ENCODE measurements at places on chromosomes 5 and 9.

GRCh38 chr5:89929173-89929572 lies 480.4 kb downstream of the CETN3 start:
- DNase-seq, result no peak

DNA sequence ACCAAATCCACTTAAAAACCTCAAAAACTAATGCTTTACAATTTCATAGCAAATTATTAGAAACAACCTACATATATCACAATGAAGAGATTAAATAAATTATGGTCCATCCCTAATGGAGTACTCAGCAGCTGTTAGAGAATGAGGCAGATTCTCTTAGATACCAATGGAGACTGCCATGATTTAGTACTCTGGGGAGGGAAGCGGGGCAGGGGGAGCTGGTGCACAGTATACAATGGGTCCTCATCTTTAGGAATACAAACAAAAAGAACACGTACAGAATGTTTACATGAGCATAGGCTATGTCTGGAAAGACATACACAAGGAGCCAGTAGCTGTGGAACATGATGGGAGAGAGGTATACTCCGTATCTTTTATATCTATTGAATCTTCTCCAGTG lies 2.0 kb downstream of the LIFR start:
- no peak for DNase-seq

GRCh38 chr5:138466900-138467710 lies 1.8 kb downstream of the EGR1 start:
- no peak for DNase-seq

DNA sequence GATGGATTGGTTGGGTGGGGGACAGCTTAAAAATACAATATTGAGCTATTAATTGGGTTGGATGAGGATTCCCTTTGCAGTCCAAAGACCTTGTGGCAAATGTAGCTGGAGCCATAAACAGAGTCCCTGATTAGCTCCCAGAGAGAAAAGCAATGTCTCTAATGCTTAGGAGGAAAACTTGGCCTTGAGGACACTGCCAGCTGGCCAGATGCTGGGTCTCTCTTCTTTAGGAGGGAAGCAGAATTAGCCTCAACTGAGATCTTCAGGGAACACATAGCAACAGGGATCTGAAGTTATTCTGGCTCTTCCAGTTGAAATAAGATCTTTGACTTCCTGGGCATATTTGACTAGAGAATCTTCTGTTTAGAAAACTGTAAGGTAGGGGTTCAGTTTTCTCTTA lies 121.7 kb upstream of the WWC1 start:
- no peak for DNase-seq

DNA sequence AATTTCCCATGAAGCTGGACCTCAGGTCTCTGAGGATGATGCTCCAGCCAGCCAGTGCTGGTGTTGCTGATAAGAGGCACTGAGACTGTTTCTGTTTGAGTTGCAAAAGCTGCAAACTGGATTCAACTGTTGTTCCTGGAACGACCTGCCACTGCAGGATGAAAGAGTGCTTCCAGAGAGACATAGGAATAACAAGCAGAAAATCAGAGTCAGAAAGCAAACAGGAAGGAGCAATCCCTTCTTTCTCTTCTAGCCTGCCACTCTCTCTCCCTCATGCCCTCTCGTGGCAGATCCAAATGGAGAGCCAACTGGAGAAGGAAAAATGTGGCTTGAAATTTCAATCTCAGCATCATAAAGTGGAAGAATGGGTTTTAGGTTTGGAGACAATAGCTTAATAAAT lies 110.4 kb downstream of the STARD4 start:
- DNase-seq, result no peak

DNA sequence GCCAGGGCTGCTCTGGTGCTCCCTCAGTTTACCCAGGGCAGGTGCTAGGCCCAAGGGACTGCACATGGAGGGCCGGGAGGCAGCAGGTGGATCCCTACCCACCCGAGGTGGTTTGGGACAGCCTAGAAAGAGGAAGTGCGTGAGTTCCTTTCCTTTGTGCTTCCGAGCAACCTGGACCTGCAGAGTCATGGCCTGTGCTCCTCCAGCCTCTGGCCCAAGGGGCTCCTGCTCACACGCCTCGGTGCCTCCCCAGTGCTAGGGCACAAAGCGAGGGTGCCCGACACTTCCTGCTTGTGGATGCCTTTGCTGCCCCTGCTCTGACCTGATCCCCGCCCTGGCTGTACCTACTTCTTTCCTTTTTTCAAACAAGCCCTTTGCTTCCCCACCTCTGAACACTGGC lies 79.3 kb downstream of the RXRA start:
- no peak for DNase-seq

- no peak for DNase-seq
Measured at GRCh38 chr5:160887780-160888179, 35.8 kb upstream of the ATP10B start.

GRCh38 chr5:31213257-31213656 lies 19.8 kb downstream of the CDH6 start:
- DNase-seq, result no peak

DNA sequence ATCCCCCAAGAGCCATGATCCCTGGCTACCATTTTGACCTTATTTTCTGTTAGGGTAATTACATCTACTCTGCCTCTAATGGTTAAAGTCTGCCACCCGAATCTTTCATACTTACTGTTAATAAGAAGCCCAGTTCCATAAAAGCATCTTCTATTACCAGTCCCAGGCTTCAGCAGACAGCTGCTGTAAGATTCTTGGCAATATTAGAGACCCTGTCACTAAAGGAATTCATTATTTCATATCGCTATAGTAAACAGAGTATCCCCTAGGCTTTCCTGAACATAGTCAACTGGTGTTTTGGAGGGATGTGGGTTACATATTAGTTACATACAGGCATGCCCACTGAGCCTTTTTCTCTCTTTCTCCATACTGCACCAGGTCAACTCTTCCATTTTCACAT lies 608.7 kb upstream of the SEMA6A start:
- no peak for DNase-seq

DNA sequence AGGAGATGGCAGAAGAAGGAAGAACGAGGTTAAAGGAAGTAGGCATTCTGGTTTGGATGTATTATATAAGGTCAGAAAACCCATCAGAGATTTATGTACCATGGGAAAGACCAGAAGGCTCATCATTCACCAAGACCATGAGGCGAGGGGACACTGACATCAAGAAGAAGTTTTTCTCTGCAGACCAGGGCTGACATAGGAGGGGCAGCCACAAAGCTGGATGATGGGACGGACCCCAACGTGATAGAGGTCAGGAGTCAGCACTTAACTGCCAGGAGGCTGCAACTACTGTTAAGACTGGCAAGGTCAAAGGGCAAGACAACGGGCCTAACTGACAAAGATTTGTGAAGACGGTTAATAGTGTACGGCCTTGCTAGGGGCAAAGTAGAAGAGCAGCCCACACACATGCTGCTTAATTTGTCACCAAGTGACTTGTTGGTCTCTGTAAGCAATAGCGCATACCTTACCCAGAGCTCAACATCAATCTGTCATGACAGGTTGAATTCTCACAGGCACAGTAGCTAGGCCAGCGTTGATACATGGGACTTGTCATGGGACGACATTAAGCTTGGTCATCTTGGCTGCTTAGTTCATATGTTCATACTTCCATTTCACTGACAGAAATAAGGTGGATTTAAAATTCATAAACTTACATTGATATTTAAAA lies 579.7 kb upstream of the CDH10 start:
- DNase-seq, result no peak

- no peak for DNase-seq
Measured at GRCh38 chr5:180007582-180007981, 64.0 kb downstream of the RNF130 start.

DNA sequence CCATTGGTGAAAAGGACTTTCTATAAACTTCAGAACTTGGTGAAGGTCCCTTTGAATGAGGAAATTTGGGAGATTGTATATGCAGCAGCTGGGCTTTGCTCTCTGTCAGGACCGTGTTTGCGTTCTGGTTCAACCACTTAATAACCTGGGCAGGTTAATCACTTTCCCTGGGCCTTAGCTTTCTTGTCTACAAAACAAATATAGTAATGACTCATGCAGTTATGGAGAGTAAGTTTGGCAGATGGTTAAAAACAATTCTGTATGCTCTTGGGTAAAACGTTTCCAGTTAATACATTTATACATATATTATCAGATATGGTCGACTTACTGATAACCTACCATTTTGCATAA lies 197.0 kb downstream of the ARHGEF28 start:
- DNase-seq, result no peak

GRCh38 chr9:130124085-130124860 lies 47.9 kb upstream of the NCS1 start:
- DNase-seq, result no peak

- DNase-seq, result no peak
Measured at GRCh38 chr9:111158363-111158762, 120.1 kb upstream of the LPAR1 start.

- no peak for DNase-seq
Measured at GRCh38 chr9:104970271-104970987, 42.5 kb upstream of the ABCA1 start.

DNA sequence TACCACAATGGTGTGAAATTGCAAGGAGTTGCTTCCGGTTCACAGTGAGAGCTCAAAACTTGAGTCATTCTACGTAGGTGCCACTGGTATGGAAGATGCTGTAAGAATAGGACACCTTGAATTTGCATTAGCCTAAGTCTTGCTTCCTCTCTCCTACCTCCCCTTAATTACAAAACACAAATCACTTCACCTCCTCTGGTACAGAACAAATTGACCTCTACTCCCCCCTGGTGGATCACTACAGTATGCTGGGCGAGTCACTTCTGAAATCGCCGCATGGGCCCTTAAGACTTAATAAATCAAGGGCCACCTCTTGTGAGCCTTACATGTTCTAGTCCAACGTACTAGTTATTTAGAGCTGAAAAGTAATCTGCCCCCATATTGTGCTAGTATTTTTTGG lies 145.3 kb upstream of the SMARCA2 start:
- DNase-seq, result no peak

DNA sequence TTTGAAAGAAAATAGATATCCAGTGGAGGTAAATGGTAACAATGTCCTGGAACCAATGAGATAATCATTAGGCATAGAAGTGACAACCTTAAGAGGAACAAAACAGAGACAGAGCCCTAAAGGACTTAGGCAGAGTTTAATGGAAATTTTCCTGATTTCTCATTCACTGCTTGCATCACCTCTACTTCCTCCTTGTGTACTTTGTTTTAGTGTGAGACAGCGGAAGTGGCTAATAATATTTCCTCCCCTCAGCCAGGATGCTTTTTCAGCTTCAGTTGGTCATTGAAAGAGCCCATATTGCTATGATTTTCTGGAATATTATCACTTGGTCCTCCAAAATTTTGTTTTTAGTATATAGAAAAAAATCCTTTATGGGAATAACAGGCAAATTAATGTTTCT lies 153.4 kb upstream of the MPDZ start:
- no peak for DNase-seq

DNA sequence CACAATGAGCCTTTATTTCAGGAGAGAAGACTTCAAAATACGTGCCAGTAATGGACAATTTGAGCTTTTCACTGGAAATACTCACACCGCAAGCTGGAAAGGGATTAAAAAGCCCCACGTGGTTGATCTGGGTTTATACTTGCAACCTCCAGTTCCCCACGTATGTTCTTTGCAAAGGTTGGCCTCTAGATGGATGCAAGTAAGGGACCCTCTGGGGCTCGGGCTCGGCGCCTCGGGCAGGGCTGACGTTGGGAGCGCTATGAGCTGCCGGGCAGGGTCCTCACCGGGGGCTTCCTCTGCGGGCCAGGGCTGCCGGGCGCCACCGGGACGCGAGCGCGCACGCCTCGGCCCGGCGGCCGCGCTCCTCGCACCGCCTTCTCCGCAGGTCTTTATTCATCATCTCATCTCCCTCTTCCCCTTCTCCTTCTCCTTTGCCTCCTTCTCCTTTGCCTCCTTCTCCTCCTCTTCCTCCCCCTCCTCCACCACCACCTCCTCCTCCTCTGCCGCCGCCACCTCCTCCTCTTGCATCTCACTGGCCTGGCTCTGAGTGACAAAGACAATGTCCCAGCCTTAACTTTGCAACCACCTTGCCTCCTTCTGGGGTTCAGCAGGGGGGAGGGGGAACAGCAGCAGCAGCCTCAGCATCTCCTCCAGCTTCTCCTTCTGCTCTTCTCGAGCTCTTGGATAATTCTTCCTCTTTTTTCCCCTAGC lies 701 bp upstream of the ZNF462 start:
- no peak for DNase-seq

DNA sequence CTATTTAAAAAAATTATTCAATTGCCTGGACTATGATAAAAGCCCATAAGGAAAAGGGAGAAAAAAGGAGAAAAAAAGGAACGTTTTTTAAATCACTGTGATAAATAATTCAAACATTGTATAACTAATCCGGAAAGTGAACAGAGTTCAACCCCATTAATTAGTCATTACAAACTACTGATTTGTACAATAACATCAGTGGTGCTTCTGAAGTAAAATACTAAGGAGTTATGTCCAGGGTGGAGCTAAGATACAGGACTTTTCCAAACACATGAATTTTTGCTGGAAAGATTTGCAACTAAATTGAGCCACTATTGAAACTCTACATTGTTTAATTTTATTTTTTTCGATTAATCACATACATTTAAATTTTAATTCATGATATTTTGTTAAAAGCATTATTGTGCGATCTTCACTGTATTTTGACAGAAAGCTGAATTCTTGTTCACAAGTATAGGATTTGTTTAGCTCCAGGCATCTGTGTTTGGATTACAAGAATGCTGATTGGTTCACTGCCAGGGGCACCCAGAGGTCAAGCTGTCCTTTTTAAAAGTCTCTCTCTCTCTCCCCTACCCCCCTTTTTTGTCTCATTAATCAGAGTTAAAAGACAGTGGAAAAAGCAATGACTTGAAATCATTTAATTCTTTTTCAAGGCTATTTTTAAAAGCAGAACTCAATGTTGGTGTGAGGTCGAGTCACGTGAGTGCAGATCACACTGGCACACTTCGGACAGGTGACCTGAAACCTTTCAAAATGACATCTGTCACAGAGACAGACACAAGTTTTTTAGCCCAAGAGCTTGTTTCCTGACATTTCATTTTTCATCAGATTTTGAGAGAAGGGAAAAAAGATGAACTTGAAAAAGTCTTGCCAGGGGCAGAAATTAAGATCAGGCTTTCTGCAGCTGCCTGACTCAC lies 387.3 kb downstream of the NR2F1-AS1 start:
- no peak for DNase-seq

GRCh38 chr5:172902497-172903472 lies 56.4 kb upstream of the RPL26L1 start:
- DNase-seq, result no peak

DNA sequence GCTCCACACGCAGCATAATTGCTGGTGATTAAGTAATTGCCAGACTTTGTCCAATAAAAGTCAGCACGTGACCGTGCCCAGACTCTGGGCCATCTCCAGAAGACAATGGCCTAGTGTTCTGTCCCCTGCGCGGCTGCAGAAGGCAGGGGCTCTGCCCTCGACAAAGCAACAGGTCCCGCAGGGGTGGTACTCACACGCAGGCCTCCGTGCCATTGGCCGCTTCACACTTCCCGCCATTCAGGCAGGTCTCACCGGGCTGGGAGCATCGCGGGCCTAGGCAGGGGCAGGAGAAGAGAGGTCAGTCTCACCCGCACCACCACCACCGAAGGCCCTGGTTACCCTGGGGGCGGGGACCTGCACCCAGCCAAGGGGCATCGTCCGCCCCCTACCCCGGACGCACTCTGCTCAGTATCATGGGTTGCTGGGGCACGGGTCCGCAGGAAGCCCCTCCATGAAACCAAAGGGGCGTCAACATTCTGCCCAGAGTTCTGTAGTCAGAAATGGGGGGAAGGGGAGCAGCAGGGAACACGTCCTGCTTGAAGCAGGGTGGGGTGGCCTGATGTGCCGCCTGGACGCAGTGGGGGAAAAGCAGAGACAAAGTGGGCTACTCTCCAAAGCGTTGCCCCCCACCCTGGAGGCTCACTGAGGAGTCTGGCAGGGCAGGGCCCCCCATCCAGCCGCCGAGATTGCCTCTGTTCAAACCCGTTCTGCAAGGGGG lies 1.9 kb downstream of the NOTCH1 start:
- DNase-seq, result no peak

GRCh38 chr5:89988998-89989655 lies 420.4 kb downstream of the CETN3 start:
- no peak for DNase-seq
